ENCODE measurements at places on chromosomes 2 and 18.

- no peak for DNase-seq
Measured at GRCh38 chr2:20682167-20682920, 15.4 kb downstream of the GDF7 start.

DNA sequence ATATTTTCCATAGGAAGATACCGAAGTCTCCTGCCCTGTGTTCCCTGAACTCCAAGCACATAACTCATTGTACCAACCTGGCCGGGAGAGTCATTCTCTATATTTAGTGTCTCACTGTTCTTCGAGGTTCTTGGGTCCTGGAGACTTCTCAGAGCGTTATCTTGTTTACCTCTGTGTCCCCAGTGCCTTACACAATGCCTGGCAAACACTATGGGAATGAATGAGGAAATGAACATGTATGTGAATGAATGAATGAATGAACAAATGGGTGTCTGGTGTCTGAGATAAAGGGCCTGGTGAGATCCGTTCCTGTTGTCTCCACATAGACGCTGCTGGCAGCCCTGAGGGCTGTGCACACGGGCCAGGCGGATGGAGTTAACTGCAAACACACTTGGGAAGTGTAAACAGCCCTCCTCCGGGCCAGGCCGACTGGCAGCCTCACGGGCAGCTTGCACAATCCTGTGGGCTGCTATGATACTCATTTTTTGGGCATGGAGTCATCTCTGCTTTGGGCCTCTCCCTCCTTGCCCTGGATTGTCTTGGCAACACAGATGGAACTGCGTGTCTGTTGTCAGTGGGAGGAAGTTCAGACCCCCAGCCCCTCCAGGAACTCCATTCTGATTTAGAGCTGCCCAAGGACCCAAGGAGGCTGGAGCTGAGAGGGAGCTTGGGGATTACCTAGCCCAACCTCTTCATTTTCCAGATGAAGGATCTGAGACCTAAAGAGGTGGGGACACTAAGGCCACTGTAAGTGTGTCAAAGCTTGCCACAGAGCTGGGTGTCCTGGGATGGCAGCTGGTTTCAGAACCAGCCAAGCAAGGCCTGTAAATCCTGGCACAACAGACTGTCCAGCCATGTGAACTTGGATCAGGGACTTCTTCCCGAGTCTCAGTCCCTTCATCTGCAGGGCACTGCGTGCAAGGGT is 124.4 kb downstream of the INHBB start:
- DNase-seq = peak; percentile 83

DNA sequence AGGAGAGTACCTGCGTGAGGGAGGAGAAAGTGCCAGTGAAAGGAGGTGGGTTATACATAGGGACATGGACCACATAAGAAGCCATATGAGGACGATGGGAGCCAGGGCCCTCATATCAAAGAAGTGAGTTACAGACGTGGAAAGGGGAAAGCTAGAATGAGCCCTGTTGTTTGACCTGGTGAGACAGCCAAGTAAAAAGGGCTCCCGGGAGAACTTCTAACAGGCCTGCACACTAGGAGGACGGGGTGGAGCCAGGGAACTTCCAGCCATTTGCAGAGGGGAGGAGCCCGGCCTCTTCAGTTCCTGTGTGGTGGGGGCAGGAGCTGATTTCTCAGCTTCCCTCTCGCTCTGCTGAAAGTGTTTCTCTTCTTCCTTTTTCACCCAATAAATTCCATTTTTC is 84.1 kb upstream of the SLC66A3 start:
- peak; percentile 48 for DNase-seq

GRCh38 chr2:108220942-108221541 is 18.7 kb upstream of the SULT1C3 start:
- peak; percentile 68 for DNase-seq

- no peak for DNase-seq
Measured at GRCh38 chr2:161355983-161356382, 47.8 kb downstream of the PSMD14 start.

DNA sequence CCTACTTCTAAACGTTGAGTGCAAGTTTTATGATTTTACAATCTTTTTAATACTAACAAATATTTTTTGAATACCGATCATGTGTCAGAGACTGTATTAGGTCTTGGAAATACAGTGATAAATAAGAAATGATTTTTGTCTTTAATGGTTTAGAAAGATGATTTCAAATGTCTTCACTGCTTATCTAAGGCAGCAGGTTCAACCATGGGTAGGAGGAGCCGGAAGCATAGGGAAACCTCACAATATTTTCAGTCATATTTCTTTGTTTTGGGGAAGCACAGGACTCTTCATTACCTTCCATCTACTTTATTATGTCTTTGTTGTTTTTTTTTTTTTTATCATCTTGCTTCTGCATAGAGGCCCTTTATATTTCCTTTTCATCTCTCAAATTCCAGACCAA is 165.2 kb upstream of the EPC2 start:
- no peak for DNase-seq

DNA sequence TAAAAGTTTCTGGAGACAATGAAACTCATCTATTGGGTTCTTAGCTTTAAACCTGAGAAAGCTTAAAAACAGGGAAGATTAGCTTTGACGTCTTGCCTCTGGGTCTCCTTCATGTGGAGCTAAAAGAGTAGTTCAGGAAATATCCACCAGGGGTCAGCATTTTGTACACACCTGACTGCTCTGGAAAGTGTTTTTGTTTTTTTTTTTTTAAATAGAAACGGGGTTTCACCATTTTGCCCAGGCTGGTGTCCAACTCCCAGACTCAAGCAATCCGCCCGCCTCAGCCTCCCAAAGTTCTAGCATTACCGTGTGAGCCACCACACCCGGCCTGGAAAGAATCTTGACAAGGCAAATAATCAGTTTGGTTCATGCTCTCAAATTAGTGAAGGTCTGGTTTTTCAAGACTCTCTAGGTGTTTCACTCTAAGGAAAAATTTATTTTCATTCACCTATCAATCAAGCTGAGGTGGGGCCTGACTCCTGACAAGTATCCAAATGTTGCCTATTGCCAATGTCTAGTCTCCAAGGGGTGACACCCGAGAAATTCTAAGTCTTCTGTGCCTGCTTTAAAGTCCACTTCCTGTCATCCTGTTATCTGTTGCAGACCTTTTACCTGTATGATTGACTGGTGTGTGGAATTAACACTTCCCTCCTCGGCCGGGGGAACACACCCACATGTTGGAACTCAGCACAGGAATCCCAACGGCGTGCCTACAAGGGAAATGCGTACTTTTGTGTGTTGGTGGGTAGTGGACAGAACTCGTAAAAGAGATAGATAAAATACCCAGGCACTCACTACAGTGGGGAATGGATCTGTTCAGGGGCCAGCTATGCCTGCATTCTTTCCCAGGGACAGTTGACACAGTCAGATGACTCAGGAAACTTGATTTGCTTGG is 11.3 kb downstream of the IL1RN start:
- no peak for DNase-seq

GRCh38 chr18:55732227-55733106 is 144.5 kb upstream of the TCF4 start:
- DNase-seq = no peak
